Stimulated activated CD8-positive, alpha-beta memory T cell treated with anti-CD3 and anti-CD28 coated beads, Interleukin-15, amount 100 ng/mL, for 1 hour (primary cell): ENCODE measurements at places on chromosomes 7 and 10.

GRCh38 chr10:71127773-71128172 is 84.6 kb upstream of the UNC5B start:
- DNase-seq: no peak

DNA sequence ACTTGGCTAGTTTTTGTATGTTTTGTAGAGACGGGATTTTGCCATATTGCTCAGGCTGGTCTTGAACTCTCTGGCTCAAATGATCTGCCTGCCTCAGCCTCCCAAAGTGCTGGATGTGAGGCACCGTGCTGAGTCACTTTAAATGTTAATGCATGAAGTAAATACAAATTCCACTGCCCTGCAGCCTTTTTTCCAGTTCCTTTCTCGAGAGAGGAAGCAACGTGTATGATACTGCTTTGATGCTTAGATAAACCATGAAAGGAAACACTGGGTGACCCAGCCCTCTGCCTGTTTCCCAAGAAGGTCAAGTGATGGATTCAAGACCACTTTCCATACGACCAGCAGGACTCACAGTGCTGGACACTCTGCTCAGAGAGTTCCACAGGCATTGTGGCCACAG is 11.3 kb upstream of the MRPS24 start:
- DNase-seq: no peak

DNA sequence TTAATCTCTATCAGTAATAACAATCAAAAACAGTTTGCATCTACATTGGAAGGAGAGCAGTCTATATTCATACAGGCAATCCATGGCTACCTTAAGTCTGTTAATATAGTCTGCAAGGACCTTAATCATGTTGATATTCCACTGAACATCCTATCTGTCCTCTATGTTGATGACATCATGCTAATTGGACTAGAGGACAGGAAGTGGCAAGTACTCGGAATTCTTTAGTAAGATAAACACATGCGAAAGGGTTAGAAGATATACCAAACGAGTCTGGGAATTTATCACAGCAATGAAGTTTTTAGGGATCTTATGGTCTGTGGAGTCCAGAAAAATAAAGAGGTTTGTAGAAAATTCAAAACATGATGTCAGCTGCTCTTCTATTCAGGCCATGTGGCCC is 11.3 kb upstream of the SAMD9L start:
- DNase-seq: no peak

DNA sequence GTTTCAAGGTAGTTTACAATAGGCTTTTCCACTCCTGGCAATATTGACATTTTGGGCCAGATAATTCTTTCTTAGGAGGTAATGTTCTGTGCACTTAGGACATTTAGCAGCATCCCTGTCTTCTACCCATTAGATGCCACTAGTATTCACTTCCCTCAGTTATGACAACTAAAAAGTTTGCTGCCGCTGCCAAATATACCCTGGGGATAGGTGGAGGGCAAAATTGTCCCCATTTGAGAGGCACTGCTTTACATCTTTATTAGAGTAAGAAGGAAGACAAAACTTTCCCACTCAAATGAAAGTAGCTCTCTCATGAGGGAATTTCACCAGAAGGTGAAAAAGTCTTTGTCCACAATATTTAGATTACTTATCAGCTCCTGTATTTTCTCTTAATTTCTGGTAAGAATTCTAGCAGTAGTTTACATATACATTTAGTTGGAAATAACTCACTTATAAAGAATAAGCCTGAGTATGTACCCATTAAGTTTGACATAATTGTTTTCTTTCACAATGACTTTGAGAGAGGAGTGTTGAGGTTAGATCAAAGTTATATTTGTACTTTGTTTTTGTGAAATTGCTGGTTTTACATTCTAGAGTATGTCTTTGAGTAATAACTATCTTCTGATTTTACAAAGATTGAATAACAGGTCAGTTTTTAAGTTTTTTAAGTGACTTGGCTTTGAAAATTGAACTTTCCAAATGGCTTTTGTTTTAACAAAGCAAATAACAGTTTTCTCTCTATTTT is 46.0 kb downstream of the HELLS start:
- DNase-seq: no peak

GRCh38 chr7:3430588-3430987 is 129.5 kb downstream of the SDK1 start:
- DNase-seq: no peak

- no peak for DNase-seq
Observed at GRCh38 chr10:93807371-93807770, 49.6 kb downstream of the LGI1 start.

DNA sequence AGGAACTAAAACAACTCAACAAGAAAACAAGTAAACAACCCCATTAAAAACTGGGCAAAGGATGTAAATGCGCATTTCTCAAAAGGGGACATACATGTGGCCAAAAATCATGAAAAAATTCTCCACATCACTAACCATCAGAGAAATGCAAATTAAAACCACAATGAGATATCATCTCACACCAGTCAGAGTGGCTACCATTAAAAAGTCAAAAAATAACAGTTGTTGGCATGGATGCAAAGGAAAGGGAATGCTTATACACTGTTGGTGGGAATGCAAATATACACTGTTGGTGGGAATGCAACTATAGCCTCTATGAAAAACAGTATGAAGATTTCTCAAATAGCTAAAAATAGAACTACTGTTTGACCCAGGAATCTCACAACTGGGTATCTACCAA is 60.0 kb upstream of the LANCL2 start:
- no peak for DNase-seq

DNA sequence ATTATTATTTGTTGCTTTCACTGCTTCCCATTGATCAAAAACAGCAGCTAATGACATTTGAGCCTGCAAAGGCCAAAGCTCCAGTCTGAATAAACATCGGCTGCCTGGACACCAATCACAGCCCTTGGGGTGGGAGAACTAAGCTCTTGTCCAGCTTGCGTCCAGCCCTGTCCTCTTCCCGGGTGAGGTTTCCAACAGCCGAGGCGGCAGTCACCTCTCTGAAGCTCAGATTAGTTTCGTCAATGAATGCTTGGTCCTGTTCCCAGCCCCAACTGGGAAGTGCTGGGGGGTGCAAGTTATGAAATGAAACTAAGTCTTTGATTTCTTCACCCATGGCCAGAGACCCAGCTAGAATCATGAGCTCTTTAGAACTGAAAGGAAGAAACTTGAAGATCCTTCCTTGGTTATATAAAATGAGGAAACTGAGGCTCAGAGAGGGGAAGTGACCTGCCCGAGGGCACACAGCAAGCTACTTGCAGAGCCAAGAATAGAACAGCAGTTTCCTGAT is 114.0 kb upstream of the TCF7L2 start:
- no peak for DNase-seq

- no peak for DNase-seq
Observed at GRCh38 chr7:10720042-10720441, 253.6 kb upstream of the PHF14 start.

GRCh38 chr10:95480901-95481491 is 80.2 kb downstream of the SORBS1 start:
- no peak for DNase-seq

- DNase-seq: no peak
Observed at GRCh38 chr10:2079603-2080078, 342.3 kb upstream of the ADARB2 start.

GRCh38 chr10:46283580-46284285 is 3.1 kb upstream of the ANTXRL start:
- no peak for DNase-seq

- no peak for DNase-seq
Observed at GRCh38 chr7:83614112-83614511, 34.8 kb downstream of the SEMA3E start.
